ENCODE measurements at places on chromosomes 6 and 20. TPM values are rescaled to one million over a fixed set of nuclear protein-coding genes. Genes with fewer than 3 reads are reported as not detected.
A peak's percentile ranks its signal among the peaks of the same experiment; 100 is the strongest.

DNA sequence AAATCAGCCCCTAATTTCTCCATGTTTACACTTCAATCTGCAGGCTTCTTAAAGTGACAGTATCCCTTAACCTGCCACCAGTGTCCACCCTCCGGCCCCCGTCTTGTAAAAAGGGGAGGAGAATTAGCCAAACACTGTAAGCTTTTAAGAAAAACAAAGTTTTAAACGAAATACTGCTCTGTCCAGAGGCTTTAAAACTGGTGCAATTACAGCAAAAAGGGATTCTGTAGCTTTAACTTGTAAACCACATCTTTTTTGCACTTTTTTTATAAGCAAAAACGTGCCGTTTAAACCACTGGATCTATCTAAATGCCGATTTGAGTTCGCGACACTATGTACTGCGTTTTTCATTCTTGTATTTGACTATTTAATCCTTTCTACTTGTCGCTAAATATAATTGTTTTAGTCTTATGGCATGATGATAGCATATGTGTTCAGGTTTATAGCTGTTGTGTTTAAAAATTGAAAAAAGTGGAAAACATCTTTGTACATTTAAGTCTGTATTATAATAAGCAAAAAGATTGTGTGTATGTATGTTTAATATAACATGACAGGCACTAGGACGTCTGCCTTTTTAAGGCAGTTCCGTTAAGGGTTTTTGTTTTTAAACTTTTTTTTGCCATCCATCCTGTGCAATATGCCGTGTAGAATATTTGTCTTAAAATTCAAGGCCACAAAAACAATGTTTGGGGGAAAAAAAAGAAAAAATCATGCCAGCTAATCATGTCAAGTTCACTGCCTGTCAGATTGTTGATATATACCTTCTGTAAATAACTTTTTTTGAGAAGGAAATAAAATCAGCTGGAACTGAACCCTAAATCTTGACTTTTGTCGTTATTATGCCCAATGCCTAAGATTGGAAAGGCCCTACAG, 4.5 kb downstream of the SOX4 start:
- DNase-seq = peak; percentile 47

Gene BMP6
- 90.2 TPM for total RNA-seq

DNA sequence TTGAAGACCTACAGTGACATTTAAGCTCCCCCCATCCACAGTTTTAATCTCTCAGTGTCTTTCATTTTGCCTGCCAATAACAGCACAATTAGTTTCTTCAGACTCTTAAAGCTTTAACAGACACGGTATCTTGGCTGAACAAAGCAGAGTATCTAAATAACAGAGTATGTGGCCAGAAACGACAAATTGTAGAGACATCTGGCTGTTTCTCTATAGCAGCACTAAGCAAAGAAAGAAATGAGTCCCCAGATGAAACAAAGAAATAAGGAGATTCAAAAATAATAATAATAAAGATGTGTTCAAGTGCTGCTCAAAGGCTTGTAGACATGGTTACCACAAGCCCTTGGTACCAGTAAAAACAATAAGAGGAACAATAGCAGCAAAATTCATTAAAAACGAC, 97.8 kb upstream of the HDAC2 start:
- no peak for DNase-seq

Gene FAXC
- total RNA-seq = 1.3 TPM

Gene NKAIN4
- not detected for total RNA-seq

Gene MAS1
- total RNA-seq = not detected

DNA sequence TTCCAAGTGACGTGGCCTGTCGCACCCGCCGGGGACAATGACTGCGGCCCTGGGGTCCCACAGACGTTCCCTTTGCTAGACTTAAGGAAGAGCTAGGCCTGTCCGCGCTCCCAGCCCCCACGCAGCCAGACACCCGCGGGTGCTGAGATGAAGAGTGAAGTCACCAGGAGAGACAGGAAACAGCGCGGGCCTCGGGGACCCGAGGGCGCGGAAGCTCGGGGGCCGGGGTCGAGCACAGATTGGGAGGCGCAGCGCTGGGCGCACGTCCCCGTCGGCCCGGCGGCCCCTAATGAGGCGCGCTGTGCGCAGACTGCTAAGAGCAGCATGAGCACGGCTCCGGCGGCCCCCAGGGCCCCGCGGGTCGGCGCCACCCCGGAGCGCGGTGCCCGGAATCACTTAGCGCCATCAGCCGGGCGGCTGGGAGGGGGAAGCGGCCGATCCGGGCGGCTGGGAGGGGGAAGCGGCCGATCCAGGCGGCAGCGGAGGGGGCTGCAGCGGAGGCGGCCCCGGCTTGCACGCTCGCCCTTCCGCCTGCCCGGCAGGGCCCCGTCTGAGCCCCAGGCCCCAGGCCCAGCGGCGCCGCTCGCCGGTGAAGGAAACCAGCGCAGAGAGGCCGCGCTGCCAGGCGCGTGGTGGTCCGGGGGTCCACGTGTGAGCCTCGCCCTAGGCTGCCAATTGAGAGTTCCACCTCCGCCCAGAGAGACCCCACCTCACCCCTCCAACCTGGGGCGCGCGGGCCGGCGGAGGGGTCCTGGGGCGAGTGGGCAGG, 8.3 kb upstream of the AVP start:
- no peak for DNase-seq

Gene CLDN20
- not detected for total RNA-seq

All from lung microvascular endothelial cell (primary cell).